Activated CD4-positive, alpha-beta memory T cell treated with anti-CD3 and anti-CD28 coated beads for 36 hours (primary cell): ENCODE measurements at places on chromosomes 3 and 15. TPM values are rescaled to one million over a fixed set of nuclear protein-coding genes. Genes with fewer than 3 reads are reported as not detected.
A peak's percentile ranks its signal among the peaks of the same experiment; 100 is the strongest.

DNA sequence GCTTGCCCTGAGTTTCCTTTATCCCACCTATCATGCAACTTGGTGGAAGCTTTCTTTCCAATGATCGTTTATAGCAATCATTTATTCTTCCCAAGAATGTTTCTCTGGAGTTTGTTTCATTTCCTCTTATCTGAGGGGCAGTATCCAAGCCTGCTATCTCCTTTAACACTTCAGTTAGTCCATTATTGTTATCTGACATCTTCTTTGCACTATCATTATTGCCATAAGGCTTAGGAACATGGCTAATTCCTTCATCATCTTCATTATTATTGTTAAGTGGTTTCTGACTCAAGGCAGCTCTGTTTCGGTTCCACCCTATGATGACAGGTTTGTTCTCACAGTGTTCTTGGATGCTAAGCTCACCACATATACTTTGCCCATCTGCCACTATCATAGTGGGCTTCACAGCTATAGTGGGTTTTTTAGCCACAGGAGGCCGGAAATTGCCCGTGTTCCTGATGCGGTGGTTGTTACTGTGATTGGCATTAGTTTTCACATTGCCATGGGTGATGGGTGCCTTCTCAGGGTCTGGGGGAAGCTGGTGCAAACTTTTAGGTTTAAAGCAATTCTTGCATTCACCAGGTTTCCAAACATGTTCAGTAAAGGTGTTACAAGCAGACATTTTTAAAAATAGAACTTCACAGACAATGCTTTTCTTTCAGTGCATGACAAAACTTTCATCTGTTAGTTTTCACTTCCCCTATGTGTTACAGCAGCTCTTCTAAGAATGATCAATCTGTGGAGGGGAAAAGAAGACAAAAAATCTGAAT, 110.6 kb upstream of the TSPAN3 start:
- H3K27ac ChIP-seq = no peak overlapping the region
- no peaks in the 10 kb centered on the region for H3K36me3 ChIP-seq
- no peak overlapping the region for H3K4me3 ChIP-seq

GRCh38 chr3:17552351-17552750, 190.1 kb downstream of the TBC1D5 start:
- H3K27ac ChIP-seq = no peak overlapping the region
- peaks cover 4% of the 10 kb centered on the region for H3K4me1 ChIP-seq
- H3K27me3 ChIP-seq = no peaks in the 10 kb centered on the region
- DNase-seq = no peak
- H3K36me3 ChIP-seq = peaks cover 12% of the 10 kb centered on the region

GRCh38 chr15:44435893-44436667, 8.7 kb downstream of the CTDSPL2 start:
- no peak for DNase-seq
- no peaks in the 10 kb centered on the region for H3K27me3 ChIP-seq
- H3K4me1 ChIP-seq = peaks cover 49% of the 10 kb centered on the region
- peaks cover 20% of the 10 kb centered on the region for H3K36me3 ChIP-seq
- H3K4me3 ChIP-seq = no peak overlapping the region
- peak overlapping the region; percentile 31 for H3K27ac ChIP-seq

DNA sequence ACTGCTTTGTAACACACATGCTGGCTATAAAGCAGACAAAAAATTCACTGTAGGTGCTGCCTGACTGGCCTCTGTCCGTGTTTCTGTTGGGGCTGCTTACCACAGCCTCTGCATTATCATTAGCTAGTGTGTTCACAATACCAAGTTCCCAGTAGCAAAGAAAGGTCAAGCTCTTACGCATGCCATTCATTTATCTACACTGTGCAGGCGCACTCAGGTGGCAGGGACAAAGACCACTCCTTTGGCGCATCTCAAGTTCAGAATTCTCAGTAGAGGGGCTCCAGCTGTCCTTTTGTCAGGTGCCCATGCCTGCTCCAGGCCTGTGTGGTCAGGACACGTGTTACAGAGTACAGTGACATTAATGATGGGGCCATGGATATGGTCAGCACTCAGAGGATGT, 22.3 kb downstream of the MLH1 start:
- H3K4me1 ChIP-seq = no peaks in the 10 kb centered on the region
- no peak for DNase-seq
- no peaks in the 10 kb centered on the region for H3K27me3 ChIP-seq
- H3K4me3 ChIP-seq = no peak overlapping the region
- H3K27ac ChIP-seq = no peak overlapping the region
- peaks cover 70% of the 10 kb centered on the region for H3K36me3 ChIP-seq

- H3K4me1 ChIP-seq = no peaks in the 10 kb centered on the region
- no peak overlapping the region for H3K4me3 ChIP-seq
- H3K27me3 ChIP-seq = peaks cover 9% of the 10 kb centered on the region
- no peak for DNase-seq
- H3K27ac ChIP-seq = no peak overlapping the region
Observed at GRCh38 chr15:23646165-23647000, 1.3 kb downstream of the MAGEL2 start.

The GP9 gene
- not detected for total RNA-seq

DNA sequence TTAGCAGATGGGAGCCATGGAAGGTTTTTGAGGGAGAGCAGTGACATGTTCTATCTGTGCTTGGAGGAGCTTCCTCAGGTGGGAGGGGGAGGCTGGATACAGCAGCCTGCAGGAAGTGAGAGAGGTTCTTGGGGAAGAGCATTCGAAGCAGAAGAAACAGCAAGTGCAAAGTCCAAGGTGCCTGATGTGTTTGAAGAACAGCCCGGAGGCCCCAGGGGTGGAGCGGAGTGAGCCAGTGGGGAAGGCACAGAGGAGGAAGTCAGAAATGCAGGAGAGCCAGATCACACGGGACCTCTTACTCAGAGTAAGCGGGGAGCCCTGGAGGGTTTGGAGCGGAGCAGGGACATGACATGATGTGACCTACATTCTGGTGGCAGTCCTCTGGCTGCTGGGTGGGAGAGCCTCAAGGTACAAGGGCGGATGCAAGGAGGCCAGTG, 10.8 kb downstream of the ITGA11 start:
- H3K27ac ChIP-seq = no peak overlapping the region
- H3K4me1 ChIP-seq = no peaks in the 10 kb centered on the region
- DNase-seq = no peak
- H3K27me3 ChIP-seq = peaks cover 1% of the 10 kb centered on the region
- H3K4me3 ChIP-seq = no peak overlapping the region

The WDR72 gene
- not detected for total RNA-seq

The NDUFAF3 gene
- 101 TPM for total RNA-seq

GRCh38 chr15:82942691-82943090, 9.8 kb downstream of the HOMER2 start:
- no peaks in the 10 kb centered on the region for H3K36me3 ChIP-seq
- no peak overlapping the region for H3K4me3 ChIP-seq
- H3K27me3 ChIP-seq = peaks cover 21% of the 10 kb centered on the region
- DNase-seq = no peak
- no peaks in the 10 kb centered on the region for H3K4me1 ChIP-seq

DNA sequence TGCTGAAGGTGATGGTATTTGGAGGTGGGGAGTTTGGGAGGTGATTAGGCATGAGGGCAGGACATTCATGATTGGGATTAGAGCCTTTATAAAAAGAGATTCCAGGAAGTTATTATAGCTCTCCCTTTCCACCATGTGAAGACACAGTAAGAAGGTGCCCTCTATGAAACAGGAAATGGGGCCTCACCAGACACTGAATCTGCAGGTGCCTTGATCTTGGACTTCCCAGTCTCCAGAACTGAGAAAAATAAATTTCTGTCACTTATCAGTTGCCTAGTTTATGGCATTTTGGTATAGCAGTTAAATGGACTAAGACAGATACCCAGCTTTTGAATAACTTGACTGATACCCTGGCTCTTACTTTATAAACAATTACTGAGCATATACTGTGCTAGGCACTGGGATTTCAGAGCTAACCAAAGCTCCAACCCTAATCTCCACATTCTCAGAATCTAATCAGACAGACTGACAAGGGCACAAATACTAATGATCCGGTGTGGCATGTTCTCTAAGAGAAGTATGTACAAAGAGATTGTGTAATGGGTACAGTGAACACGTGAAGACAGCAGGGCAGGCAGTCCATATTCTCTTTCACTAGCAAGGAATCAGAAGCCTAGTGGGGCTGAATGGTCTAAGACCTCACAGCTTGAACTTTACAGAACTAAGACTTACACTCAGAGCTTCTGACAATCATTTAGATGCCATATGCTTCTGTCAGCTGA, 343.1 kb downstream of the WDR72 start:
- no peaks in the 10 kb centered on the region for H3K27me3 ChIP-seq
- DNase-seq = no peak
- H3K4me1 ChIP-seq = no peaks in the 10 kb centered on the region
- H3K4me3 ChIP-seq = no peak overlapping the region
- H3K27ac ChIP-seq = no peak overlapping the region

DNA sequence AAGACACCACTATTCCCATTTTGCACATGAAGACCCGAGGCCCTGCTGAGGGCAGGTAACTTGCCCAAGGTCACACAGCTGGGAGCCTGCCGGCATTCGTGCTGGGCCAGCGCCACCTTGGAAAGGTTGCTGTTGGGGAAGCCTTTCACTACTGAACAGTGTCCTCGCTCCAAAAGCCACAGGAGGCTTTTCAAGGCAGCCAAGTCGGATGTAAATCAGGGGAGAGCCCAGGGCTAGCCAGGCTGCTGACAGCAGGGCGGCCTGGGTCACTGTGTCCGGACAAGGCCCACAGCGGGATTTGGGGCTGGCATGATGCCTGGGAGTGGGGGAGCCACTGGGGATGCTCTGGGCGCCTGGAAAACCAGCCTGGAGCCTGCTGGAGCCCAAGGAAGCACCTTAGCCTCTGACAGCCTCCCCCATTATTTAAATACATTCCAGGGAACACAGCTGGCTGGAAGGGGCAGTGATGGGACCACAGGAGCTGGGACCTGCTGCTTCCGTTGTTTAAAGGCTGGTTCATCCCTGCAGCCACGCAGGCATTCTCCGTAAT, 10.5 kb downstream of the SLC6A6 start:
- H3K27ac ChIP-seq = no peak overlapping the region
- DNase-seq = no peak
- H3K4me1 ChIP-seq = peaks cover 28% of the 10 kb centered on the region
- peaks cover 13% of the 10 kb centered on the region for H3K36me3 ChIP-seq
- H3K27me3 ChIP-seq = no peaks in the 10 kb centered on the region

- no peaks in the 10 kb centered on the region for H3K27me3 ChIP-seq
- H3K27ac ChIP-seq = peak overlapping the region; percentile 85
- H3K4me3 ChIP-seq = peak overlapping the region; percentile 84
- H3K36me3 ChIP-seq = peaks cover 10% of the 10 kb centered on the region
- H3K4me1 ChIP-seq = peaks cover 38% of the 10 kb centered on the region
Observed at GRCh38 chr3:120349855-120350125, 636 bp upstream of the LRRC58 start.

GRCh38 chr15:76642671-76643070, 262.5 kb downstream of the SCAPER start:
- peaks cover 16% of the 10 kb centered on the region for H3K36me3 ChIP-seq
- no peak overlapping the region for H3K27ac ChIP-seq
- no peaks in the 10 kb centered on the region for H3K4me1 ChIP-seq
- DNase-seq = no peak
- no peaks in the 10 kb centered on the region for H3K27me3 ChIP-seq

The CDCP1 gene
- 0.48 TPM for total RNA-seq

GRCh38 chr3:102057781-102058421, 208.6 kb downstream of the NFKBIZ start:
- no peak overlapping the region for H3K27ac ChIP-seq
- H3K36me3 ChIP-seq = no peaks in the 10 kb centered on the region
- peaks cover 40% of the 10 kb centered on the region for H3K4me1 ChIP-seq
- DNase-seq = no peak

- DNase-seq = peak; percentile 2
- H3K4me1 ChIP-seq = peaks cover 4% of the 10 kb centered on the region
- H3K27me3 ChIP-seq = peaks cover 4% of the 10 kb centered on the region
- H3K27ac ChIP-seq = no peak overlapping the region
Observed at GRCh38 chr3:38644016-38644661, 5.3 kb downstream of the SCN5A start.

DNA sequence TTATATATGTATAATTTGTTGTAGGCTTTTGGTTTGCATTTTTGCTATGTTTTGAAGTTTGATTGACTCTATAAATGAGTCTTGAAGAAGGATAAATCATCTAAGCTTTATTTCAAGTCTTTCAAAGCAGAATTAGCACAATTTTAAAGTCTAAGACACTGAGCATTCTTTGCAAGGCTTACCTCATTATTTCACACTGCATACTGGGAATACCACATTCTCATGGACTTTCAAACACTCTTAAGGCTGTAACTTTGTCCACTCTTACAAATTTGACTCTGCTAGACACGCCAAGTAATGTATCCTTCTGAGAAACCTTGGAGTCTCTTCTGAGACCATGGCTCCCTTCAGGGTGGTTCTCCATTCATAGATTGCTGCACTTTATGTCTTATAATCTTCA, 281.3 kb upstream of the COL8A1 start:
- H3K4me1 ChIP-seq = no peaks in the 10 kb centered on the region
- no peaks in the 10 kb centered on the region for H3K36me3 ChIP-seq
- no peak for DNase-seq
- no peaks in the 10 kb centered on the region for H3K27me3 ChIP-seq
- H3K4me3 ChIP-seq = no peak overlapping the region
- H3K27ac ChIP-seq = no peak overlapping the region

DNA sequence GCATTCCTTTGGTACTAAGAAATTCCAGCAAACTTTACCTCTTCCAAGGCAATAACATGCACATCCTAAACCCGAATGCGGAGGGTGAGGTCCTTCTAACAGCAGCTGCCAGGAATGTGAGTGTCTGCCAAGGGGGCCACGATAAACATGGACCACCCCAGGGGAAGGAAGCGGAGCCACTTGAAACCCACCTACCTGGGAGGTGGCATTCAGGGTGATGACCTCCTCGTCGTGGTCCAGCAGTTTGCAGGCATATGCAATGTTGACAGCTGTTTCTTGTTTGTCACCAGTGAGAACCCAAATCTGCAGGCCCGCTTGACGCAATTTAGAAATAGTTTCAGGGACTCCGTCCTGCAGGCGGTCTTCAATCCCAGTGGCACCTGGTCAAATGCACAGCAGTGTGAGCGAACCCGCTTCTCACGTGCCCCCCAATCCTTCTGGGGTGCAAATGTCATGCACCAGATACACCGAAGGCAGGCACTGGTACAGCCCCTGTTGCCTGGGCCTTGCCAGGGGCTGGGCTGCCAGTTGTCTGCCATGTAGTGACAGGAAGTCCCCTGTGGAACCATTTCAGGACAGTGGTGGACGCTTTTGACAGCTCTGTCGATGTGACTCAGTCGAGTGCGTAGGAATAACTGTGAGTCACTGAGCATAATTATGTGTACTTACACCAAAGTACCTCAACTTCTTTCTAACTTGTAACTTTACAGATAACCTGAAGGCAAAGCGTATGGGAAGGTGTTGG, 161.2 kb downstream of the ATP10A start:
- H3K27me3 ChIP-seq = no peaks in the 10 kb centered on the region
- H3K4me3 ChIP-seq = no peak overlapping the region
- no peak for DNase-seq
- no peak overlapping the region for H3K27ac ChIP-seq

GRCh38 chr15:63848879-63849551, 15.3 kb upstream of the HERC1 start:
- no peaks in the 10 kb centered on the region for H3K27me3 ChIP-seq
- no peaks in the 10 kb centered on the region for H3K36me3 ChIP-seq
- no peak overlapping the region for H3K4me3 ChIP-seq
- peak overlapping the region; percentile 33 for H3K27ac ChIP-seq

- no peaks in the 10 kb centered on the region for H3K36me3 ChIP-seq
- peaks cover 6% of the 10 kb centered on the region for H3K27me3 ChIP-seq
- H3K4me1 ChIP-seq = peaks cover 6% of the 10 kb centered on the region
- no peak for DNase-seq
- no peak overlapping the region for H3K4me3 ChIP-seq
Observed at GRCh38 chr15:99492275-99492674, 73.5 kb upstream of the MEF2A start.
